ENCODE measurements at places on chromosomes 1 and 21.

DNA sequence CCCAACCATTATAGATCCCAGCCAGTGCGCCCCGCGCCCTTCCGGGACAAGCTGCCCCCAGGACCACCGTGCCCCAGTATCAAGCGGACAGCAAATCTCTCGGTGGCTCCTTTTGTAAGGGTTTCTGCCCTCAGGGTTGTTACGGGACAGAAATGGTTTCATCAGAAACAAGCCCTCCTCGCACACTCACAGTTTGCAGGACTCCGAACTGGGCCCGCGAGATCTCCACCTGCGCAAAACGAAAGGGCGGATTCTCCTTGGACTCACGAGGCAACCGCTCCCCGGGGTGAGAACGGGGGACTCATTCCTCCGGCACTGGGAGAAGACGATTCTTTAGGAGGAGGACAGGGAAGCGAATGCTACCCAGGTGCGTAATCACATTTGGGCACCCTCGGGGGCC lies 51.1 kb upstream of the H6PD start:
- no peak for DNase-seq

DNA sequence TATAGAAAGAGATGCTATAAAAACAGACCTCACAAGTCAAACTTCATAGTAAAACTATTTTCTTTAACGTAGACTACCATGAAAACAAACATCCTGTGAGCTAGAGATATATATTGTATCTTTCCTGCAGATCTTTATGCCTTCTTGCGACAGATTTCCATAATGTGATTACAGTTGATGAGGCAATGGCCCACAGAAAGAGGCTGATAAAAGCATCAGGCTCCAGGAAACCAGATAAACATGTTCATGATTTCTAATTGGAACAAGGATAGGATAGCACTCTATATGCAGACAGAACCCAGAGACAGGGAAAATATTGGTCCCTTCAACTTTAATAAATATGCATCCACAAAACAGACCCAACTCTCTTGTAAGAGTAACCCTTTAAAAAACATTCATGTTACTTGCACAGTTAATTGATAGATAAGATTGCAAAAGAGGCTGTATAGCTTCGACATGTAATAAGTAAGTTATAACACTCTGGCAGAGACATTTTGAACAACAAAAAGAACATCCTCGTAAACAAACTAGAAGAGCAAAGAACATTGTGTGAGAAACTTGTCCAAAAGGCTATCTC lies 329.4 kb downstream of the AGBL4 start:
- DNase-seq, result no peak

DNA sequence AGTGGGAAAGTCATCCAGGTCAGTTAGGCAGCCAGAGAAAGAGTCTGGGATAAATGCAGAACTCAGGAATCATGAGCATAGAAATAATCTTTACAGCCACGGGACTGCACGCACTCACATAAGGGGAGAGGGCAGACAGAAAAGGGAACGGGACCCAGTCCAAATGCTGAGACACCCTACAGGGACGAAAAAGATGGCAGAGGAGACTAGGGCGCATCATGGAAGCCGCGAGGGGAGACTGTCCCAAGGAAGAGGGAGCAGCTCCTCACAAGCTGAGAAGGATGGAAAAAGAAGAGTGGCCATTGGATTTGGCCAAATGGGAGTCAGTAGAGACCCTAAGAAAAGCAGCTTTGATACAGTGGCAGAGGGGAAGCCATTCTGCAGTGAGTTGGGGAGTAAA lies 102.9 kb upstream of the TLR5 start:
- DNase-seq, result no peak

DNA sequence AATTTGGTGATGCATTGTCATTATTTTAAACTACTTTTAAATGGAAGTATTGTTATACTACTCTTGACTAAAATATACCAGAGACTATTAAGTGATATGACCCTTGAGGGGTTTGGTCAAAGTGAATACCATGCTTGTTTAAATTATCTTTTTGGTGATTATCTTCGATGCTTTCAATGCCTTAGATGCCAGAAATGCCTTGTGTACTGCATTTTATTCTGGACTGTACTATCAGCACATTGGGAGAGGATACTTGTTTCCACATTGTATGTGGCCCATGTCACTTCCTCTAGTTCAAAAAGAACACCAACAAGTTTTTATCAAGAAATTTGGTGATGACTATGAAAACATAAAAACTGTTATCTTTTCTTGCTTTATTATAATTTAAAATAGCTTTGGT lies 16.3 kb downstream of the MAP3K7CL start:
- DNase-seq, result no peak

DNA sequence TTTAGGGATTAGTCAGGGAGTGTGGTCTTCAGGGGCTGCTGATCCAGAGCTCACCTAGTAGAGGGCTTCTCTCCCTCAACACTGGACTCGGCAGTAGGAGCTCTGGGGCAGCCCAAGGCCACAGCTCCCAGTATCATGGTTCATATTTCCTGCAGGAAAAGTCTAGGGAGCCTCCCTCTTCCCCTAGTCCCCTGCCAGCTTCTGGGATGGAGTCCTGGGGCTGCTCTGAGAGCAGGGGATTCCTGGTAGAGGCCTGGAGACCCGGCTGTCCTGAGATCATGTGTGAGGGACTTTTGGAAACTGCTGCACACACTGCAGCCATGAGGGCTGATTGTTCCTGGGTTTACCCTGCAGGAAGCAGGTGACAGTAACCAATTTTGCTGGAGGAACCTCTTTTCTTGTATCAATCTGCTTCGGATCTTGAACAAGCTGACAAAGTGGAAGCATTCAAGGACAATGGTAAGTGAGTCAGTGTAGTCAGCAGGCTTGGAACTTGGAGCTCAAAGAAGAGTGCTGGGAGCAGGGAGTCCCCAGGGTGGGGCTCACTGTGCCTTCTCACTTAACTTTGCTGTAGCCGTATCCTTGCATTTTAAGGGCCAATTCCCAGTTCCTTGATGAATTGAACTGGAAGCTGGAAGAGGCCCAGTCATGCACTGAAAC lies 16.3 kb downstream of the STRIP1 start:
- no peak for DNase-seq

GRCh38 chr1:94666797-94667196 lies 125.2 kb upstream of the F3 start:
- no peak for DNase-seq

DNA sequence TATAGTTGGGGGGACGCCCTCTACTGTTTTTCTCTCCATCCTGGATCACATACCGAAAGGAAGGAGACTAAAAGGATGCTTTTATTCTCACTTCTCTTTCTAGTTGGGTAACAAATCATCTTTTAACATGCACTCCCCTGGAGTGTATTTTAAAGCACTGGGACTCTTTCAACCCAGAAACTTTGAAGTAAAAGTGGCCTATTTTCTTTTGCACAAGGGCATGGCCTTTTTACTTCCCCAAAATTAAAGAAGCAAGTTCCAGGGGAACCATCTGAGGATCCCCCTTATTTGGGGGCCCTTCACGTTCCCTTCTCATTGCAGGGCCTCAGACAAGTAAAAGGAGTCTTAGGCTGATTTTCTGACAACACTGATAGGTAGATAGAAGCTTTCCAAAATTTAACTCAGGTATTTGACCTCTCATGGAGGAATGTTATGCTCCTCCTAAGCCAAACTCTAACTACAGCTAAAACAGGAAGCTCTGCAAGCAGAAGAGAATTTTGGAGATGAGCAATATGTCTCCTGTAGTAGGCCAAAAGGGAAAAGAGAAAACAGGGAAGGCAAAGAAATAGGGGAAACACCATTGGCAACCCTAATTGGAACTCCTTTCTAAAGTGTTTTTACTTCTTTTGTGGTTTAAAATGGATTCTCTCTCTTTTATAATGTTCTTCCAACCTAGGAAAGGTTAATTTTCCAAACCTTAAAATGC lies 8.9 kb upstream of the CD46 start:
- DNase-seq, result no peak

GRCh38 chr1:224777180-224777579 lies 152.3 kb upstream of the DNAH14 start:
- DNase-seq, result no peak

DNA sequence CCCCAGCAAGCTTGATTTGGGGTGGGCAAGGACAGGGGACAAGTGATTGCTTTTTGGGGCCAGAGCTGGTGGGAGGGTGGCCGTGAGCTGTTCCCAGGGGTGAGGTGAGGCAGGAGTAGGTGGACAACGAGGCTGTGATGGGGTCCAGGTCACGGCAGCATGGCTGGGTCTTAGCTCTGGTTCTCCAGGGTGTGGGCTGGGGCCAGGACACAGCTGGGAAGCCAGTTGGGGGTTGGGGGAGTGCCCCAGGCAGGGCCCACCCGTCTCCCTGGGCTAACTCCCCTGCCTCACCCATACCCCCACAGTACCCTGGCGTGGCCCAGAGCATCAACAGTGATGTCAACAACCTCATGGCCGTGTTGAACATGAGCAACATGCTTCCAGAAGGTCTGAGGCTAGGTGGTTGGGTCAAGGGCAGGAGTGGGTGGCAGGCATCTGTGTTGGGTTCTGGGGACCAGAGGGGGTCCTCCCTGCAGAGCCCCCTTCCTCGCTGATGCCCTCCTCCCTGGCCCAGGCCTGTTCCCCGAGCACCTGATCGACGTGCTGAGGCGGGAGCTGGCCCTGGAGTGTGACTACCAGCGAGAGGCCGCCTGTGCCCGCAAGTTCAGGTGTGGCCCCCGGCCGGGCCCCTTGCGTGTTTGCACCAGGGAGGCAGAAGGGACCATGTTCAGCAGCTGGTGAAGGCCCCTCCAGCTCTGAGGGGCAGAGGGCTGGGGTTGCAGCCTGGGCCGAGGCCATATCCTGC lies 43.3 kb downstream of the COQ8A start:
- DNase-seq, result no peak

GRCh38 chr21:25565272-25566211 lies 41.7 kb downstream of the MRPL39 start:
- DNase-seq, result no peak

DNA sequence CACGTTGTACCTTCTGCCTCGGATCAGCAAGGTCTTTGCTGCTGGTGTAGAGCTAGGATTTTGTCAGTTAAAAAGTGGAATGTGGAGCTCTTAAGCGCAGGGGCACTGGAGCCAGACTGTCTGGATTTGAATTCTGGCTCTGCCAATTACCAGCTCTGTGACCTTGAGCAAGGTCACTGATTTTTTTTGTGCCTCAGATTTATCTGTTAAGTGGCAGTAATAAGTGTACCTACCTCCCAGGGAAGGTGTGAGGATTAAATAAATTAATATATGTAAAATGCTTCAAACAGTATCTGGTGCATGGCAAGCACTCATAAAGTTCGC lies 40.3 kb downstream of the UBE2U start:
- DNase-seq, result no peak

GRCh38 chr1:162691999-162692575 lies 59.8 kb downstream of the DDR2 start:
- no peak for DNase-seq

DNA sequence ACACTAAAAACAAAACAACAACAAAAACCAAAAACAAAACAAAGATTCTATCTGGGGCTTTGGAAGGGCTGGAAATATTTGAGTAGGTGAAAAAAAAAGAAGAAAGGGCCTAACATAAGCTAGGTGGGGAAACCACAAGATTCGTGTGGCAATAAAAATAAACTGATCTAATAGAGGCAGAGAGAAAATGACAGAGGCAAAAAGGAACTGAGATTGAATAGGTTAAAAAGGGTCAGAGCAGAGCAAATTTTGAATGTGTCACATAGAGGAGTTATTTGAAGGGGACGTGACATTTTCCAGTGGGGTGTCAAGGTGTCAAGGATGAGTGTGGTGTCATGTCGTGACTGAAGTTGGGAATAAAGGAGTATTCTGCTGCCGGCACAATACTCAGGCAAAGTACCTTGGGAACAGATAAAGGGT lies 65.2 kb upstream of the RALGPS2 start:
- DNase-seq, result no peak

DNA sequence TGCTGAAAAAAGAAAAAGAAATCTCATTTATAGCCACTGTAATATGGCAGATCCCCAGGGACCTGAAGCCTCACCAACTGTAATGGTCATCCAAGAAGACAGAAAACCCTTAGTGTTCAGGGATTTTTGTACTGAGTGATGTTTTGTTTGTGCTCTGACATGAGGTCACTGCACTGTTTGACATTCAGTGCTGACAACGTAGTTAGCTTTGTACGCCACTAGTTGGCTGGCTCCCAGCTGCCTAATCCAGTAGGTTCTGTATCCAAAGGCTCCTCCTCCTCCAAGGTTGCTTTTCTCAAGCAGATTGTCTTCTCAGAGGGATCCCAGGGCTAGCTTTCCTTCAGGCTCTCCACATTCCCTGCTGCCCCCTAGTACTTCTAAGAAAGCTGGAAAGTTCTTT lies 9.5 kb upstream of the YRDC start:
- DNase-seq, result no peak

GRCh38 chr1:156727926-156728598 lies at the start of gene METTL25B:
METTL25B (plus strand) TSS chr1:156728469; CDS start chr1:156729105, 636 bp downstream.
- DNase-seq, result peak; percentile 76

Measured in stimulated activated CD4-positive, alpha-beta T cell treated with anti-CD3 and anti-CD28 coated beads, Interleukin-15, amount 100 ng/mL, for 48 hours (primary cell).